ENCODE measurements at places on chromosomes 11 and 22.

GRCh38 chr11:27207025-27207650 lies 155.9 kb downstream of the CCDC34 start:
- no peak for DNase-seq

DNA sequence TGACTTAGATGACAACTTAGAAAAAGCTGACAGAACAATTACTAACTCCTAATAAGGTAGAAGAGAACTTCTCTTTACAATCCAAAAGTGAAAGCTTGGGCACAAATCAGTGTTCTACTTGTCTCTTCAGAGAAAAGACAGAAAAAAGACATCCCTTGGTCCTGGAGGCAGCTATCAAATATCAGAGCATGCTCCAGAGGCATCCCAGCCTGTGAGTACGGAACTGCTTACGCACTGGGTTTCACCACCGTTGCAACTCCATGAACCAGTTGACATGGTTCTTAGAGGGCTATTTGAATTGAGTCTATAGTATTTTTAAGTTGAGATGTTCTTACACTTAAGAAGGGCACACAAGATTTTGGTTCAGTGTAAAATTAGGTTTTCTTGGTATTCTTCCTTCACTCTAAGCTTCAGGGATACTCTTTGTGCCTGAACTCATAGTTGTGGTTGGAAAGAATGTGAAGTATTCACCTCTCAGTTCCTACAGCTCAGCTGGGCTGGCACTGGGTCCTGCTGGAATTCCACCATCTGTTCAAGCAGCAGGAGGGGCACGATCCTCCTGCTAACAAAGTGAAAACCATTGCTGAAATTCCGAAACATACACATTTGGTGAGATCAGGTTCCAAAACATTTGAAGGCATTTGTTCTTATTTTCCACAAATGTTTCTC lies 6.3 kb downstream of the AKIP1 start:
- no peak for DNase-seq

GRCh38 chr11:47766509-47767227 lies 473 bp downstream of the FNBP4 start:
- DNase-seq: peak; percentile 71

GRCh38 chr11:57761301-57762234 lies at the start of gene CTNND1:
CTNND1 (plus strand) TSS chr11:57761802; CDS start chr11:57791479, 29,677 bp downstream.
- DNase-seq: no peak

- no peak for DNase-seq
Measured at GRCh38 chr11:46555267-46556054, 38.4 kb downstream of the AMBRA1 start.

GRCh38 chr11:77136074-77136473 lies 8.0 kb downstream of the MYO7A start:
- no peak for DNase-seq

GRCh38 chr11:107998761-107999160 lies 9.9 kb upstream of the CUL5 start:
- DNase-seq: no peak

DNA sequence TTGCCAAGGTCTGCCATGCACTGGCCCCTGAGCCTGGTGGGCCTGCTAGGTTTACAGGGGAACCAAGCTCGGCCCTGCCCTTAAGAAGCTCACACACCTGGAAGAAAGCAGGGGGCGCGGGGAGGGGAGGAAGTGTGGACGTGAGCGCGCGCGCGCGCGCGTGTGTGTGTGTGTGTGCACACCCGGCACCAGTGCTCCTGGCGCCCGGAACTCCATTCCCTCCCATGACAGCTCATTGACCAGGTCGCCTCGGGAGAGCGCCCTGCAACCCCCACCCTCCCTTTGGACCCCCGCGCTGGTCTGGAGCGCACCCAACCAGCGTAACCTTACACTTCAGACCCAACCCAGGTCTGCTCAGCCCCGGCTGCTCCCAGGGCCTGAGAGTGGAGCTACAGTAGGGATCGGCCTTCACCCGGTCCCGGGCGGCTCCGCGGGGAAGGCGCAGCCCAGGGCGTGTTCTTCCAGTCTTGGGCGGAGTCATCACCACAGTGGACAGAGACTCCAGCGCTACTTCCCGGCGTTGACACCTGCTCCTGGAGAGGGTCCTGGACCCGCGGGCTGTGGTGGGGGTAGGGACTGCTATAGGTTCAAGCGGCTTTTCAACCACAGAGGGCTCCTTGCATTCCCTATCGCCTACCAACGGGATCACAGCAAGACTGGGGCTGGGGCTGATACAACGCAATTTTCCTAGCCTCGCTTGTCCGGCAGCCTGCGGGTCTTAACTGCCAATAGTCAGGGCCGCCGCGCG lies 1.5 kb downstream of the GALNT18 start:
- DNase-seq: peak; percentile 12

- no peak for DNase-seq
Measured at GRCh38 chr11:44133335-44133946, 38.0 kb downstream of the EXT2 start.

GRCh38 chr22:30821863-30822215 lies 127.2 kb downstream of the OSBP2 start:
- DNase-seq: no peak

DNA sequence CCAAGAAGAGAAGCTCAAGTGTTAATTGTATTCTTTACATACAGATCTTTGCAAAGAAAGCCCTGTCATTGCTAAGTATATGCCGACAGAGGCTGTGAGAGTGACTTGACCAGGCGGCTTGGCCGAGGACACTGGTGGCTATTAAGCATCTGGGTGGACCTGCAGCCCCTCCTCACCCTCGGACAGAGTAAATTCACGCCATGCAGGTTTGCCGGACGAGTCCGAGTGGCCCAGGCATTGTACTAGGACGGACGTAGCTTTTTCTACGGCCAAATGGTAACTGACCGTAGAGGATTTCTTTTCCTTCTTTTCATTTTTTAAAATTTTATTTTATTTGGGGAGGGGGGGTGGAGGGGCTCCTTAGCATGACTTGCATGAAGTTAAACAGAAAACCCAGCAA lies 47.0 kb downstream of the KCNC1 start:
- no peak for DNase-seq

- no peak for DNase-seq
Measured at GRCh38 chr11:102760344-102761035, 19.9 kb downstream of the MMP10 start.

- no peak for DNase-seq
Measured at GRCh38 chr11:78179459-78180071, 8.9 kb downstream of the KCTD21 start.

GRCh38 chr11:9529334-9529650 lies 44.2 kb upstream of the WEE1 start:
- no peak for DNase-seq

GRCh38 chr22:25900880-25901279 lies 158.9 kb downstream of the MYO18B start:
- no peak for DNase-seq

DNA sequence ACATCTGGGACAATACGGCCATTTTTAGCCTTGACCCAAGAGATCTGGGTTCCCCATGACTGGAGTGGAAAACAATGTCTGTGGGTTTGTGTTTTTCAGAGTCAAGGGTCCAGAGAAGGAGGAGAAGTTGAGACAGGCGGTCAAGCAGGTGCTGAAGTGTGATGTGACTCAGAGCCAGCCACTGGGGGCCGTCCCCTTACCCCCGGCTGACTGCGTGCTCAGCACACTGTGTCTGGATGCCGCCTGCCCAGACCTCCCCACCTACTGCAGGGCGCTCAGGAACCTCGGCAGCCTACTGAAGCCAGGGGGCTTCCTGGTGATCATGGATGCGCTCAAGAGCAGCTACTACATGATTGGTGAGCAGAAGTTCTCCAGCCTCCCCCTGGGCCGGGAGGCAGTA lies 15.7 kb downstream of the NNMT start:
- DNase-seq: no peak

DNA sequence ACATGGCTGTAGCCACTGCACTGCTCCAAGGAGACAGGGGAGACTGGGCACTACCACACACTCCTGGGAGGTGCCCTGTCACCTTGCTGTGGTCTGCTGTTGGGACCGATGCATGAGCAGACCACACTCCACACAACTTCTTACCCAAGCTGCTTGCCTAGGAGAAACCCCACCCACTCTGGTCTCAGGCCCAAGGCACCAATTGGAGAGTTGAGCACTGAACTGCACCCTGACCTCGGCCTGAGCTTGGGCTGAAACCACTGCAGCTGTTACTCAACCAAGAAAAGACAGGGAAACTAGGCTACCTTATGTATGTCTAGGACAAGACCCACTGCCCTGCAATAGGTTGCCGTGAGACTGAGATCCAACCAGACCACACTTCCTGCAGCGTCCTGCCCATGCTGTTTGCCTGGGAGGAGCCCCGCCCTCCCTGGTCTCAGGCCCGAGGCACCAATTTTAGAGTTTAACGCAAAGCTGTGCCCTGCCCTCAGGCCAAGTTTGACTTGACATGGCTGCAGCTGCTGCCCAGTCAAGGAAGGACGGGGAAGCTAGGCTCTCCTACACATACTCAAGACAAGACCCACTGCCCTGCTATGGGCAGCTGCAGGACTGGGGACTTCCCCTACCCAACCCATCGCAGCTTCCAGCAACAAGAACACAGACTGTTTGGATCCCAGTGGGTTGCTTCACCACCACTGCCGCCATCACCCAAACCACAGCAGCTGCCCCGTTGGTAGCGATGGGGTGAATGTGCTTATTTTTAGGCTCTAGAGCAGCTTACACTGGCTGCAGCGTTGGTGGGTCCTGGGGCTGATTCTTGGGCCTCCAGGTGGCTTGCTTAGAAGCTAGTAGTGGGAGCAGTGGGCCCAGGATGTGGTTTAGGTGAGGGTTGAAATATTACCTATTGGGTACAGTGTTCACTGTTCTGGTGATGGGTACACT lies 66.8 kb downstream of the BRD1 start:
- no peak for DNase-seq

DNA sequence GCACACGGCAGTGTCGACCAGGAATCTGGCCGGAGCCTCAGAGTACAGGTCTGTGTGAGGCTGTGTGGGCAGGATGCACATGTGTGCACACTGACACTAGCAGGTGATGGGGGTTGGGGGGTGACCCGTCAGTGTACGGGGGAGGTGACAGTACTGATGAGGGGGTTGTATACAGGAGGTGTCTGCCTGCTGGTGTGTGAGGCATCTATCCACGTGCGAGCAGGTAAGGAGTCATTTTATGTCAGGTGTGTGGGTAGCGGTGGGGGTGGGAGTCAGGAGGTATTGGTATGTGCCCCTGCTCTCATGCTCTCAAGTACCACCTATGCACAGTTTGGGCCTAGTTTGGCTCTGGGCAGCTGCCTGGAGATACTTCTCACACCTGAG lies 4.5 kb upstream of the PHRF1 start:
- DNase-seq: no peak

- DNase-seq: peak; percentile 94
Measured at GRCh38 chr11:61021661-61022212, 50.3 kb downstream of the CD6 start.

DNA sequence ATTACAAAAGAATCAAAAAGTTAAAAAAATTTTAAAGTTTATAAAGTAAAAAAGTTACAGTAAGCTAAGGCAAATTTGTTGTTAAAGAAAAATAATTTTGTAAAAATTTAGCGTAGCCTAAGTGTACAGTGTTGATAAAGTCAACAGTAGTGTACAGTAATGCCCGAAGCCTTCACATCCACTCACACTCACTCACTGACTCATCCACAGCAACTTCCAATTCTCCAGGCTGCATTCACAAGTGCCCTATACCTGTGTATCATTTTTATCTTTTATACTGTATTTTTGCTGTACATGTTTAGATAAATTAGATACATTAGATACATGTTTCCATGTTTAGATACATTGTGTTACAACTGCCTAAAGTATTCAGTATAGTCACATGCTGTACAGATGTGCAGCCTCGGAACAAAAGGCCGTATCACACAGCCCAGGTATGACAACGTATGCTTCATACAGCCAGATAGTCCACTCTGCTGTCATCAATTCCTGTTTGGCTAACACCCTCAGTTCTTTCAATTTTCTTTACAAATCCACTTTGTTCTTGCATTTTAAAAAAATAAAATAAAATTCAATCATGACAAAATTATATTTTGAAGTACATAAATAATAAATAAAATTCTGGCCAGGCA lies 80.7 kb downstream of the RBFOX2 start:
- no peak for DNase-seq

GRCh38 chr11:115263799-115264656 lies 240.2 kb downstream of the CADM1 start:
- no peak for DNase-seq

- DNase-seq: no peak
Measured at GRCh38 chr22:30025221-30025620, 55.0 kb upstream of the HORMAD2 start.

DNA sequence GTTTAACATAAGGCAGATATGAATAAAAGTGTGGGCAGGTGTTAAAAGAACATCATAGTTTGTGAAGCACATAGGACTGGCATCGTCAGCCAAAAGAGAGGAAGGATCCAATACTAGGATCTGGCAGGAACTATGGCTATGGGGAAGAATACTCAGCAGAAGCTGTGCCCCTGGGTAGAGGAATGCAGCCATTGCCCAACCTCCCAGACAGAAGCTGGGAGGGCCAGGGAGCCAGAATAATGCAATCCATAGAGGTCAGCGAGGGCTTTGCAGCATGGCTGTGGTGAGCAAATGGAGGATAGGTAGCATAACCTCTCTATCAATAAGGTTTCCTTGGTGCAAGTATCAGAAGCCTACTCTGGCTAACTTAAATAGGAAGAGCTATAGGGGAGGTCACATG lies 11.7 kb upstream of the CSTF3 start:
- no peak for DNase-seq

DNA sequence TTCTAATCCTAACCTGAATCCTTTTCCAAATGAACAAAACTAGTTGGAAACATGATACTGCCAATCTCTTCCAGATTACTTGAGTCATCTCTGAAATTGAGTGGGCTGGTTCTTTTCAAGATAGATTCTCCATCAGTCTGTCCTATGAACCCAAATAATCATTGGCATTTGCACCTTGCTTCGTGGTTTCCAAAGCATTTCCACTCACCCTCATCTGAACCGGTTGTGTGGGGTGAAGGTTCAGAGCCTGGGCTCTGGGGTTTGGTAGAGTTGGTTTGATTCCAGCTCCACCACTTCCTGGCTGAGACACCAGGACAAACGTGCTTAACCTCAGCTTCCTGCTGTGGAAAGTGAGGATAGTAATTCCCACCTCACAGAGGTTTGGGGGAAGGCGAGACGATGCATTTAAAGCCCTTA lies 206.4 kb upstream of the E2F8 start:
- DNase-seq: no peak

DNA sequence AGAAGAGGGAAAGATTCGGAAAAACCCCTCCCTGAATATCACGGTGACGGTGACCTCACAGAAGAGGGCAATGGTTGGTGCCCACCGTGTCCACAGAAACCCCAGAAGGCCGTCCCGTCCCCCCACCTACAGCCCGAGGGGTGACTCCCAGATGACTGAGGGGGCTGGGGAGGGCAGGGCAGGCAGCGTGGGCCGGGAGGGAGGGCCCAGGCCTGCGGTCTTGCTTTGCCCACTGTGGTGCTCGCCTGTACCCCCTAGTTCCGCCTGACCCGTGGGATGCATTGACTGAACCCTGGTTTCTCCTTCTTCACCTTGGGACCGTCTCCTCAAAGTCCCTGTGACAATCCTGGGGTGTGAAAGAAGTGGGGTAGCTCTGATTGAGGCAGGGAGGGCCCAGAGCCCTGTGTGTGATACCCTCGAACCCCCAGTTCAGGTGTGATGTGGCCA lies 526.7 kb downstream of the BRD1 start:
- DNase-seq: no peak

- DNase-seq: no peak
Measured at GRCh38 chr11:44755556-44756523, 29.1 kb downstream of the TSPAN18 start.
